ENCODE measurements at places on chromosomes 3 and 15. TPM values are rescaled to one million over a fixed set of nuclear protein-coding genes. Genes with fewer than 3 reads are reported as not detected.

GRK7 gene
- not detected for total RNA-seq

AQP9 gene
- 0.97 TPM for total RNA-seq

AZI2 gene
- total RNA-seq: 42.5 TPM

TRAT1 gene
- total RNA-seq: 0.31 TPM

P2RY1 gene
- total RNA-seq: 4.1 TPM

DNA sequence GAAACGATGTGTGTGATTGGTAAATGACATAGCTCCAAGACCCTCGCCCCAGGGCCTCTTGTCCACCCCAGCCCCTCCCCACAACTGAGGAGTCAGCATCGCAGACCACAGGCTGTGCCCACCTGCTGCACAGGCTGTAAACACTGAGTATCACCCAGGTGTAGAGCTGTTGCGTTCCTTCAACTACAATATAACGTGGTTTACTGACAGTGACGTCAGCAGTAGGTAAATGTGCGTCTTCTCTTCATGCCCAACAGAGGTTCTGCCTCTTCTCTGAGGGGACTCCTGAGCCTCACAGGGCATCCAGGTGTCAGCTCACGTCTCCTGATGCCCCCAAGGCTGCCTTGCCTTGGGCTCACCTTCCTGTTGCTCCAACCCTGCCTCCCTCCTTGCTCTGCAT lies 395.1 kb downstream of the CACNA2D3 start:
- no peak for DNase-seq

GRCh38 chr3:67018789-67019526 lies 20.9 kb downstream of the KBTBD8 start:
- DNase-seq: no peak

- DNase-seq: no peak
These were observed 243.2 kb downstream of the ROBO2 start for GRCh38 chr3:77283108-77283507.

DNA sequence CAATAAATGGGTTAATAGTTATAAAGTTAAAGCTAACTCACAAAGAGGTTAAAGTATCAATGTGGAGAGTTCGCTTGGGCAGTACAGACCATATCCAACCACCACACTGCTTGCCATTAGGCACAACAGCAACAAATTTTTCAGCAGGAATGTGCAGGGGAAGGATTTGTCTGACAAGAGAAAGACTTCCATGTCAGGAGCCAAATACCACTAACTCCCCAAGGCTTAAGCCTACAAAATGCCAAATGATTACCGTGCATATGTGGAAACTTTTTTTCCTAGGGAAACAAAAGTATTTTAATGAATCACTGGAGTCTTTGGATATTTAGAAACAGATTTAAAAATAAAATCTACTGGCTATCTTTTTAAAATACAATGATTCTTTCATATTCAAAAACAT lies 8.1 kb downstream of the VGLL3 start:
- DNase-seq: no peak

DNA sequence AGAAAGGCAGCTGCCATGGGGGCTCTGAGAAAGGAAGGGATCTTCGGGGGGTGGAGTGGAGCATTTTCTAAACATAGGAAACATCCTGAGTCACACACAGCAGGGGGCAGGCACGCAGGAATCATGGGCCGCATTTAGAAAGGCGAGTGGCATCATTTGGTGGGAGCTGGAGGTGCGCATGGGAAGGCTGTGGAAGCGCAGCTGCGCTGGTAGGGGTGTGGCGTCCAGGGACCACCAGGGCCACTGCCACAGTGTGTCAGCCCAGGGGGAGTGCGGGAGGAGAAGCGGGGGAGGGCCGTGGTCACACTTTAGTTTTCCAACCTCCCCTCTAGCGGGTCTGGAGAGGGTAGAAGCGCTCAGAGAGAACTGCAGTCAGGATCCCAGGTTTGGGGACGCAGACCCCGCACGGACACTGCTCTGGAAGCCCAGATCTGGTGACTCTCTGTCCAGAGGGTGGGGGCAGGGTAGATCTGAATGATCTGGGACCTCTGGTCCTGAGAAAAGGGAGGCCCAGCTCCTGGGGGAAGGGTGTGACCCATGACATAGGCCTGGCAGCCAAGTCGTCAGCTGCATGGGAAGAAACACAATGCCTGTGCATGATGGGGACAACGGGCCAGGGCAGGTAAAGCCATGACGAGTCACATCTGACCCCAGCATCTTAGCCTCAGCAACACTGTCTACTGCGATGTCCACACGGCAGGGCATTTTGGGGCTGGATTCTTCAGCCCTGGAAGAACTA lies 88.0 kb upstream of the IQSEC1 start:
- DNase-seq: no peak

DNA sequence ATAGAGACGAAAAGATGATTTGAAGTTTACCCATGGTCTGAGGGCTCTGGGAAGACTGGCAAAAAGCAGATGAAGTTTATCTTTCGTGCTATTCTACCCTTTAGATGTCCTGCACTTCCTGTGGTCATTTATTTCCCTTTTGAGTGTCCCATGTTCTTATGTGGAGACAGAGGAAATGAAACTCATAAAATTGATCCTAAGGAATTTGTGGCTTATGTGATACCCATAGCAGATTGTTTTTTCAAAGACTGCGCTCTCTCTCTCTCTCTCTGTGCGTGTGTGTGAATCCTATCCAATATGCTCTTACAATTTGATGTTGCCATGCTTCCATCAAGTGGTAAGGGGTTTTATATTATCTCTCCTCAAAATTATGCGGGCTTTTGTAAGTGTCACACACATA lies 607.5 kb upstream of the DPPA4 start:
- no peak for DNase-seq
